ENCODE measurements at places on chromosomes 2 and 18.
A peak's percentile ranks its signal among the peaks of the same experiment; 100 is the strongest.

DNA sequence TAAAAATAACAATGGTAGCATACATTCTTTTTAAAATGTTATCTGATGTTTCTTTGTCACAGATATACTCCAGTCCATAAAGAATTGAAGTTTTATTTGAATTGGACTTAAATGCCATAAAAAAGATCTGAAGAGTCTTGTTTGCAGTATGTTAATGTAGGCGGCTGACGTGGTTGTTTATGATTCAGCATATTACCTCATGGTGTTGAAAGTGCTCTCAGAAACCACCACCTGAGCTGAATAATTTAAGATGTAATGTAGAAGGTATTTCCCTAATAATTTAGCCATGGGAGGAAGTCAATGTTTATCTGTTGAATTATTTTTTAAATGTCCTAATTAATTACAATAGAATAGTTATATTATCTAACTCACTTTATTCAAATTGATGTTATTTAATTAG is 58.6 kb upstream of the CHN1 start:
- no peak for DNase-seq

- no peak for DNase-seq
These were observed 11.9 kb upstream of the AGFG1 start for GRCh38 chr2:227460070-227460485.

DNA sequence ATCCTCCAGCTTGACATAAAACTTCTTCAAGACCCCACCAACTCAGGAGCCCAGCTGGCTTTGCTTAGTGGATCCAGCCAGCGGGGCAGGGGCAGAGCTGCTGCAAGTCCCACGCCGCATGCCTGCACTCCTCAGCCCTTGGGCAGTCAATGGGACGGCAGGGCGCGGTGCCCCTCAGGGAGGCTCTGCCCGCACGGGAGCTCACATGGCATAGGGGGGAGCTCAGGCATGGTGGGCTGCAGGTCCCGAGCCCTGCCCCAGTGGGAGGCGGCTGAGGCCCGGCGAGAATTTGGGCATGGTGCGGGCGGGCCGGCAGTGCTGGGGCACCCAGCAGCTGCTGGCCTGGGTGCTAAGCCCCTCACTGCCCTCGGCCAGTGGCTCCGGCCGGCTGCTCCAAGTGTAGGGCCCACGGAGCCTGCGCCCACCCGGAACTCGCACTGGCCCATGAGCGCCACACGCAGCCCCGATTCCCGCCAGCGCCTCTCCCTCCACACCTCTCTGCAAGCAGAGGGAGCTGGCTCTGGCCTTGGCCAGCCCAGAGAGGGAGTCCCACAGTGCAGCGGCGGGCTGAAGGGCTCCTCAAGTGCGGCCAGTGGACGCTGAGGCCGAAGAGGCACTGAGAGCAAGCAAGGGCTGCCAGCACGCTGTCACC is 27.2 kb downstream of the IDH1 start:
- DNase-seq, result no peak

DNA sequence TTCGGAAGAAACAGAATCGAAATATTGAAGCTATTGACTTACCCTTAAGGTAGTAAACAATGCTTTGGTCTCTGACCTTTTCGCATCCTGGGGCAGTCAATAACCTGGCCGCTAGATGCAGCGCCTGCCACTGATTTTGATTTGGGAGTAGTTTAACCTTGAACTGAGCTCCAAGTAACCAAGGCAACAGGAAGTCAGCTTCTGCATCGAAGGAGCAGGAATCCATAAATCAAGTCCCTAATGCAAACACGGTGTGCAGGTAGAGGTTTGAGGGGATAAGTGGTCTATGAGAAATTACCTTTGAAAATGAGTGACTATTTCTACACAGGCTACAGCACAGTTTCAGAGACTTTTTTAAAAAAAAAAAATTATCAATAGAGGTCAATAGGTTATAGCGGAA is 353.5 kb downstream of the SETBP1 start:
- no peak for DNase-seq

DNA sequence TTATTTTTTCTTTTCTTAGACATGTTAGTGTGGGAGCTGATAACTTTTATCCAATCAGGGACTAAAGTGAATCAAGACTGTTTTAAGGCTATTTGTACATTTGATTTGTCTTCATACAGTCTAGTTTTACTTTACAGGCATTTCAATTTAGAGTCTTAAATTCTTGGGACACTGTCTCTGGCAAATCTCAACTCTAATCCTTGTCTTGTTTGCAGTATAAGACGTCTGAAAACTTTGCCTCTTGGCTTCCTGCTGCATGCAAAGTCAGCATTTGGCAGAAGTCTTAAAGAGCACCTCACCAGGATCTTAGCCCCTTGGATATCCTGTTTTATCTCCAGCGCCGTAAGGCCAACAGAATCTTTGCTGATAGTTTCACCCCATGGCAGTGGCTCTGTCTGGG is 30.3 kb downstream of the SPOPL start:
- peak; percentile 96 for DNase-seq

- no peak for DNase-seq
These were observed 364.5 kb upstream of the LINC00305 start for GRCh38 chr18:64513401-64513800.

GRCh38 chr2:220552790-220553535 is 925.5 kb downstream of the SLC4A3 start:
- DNase-seq, result no peak

Measured in SK-N-DZ (cell line).